ENCODE measurements at places on chromosomes 13 and 19. TPM values are rescaled to one million over a fixed set of nuclear protein-coding genes. Genes with fewer than 3 reads are reported as not detected.

Gene NACC1
- 27.9 TPM for total RNA-seq

Gene TEX26
- total RNA-seq, result not detected

Gene KCTD15
- 51.0 TPM for total RNA-seq

DNA sequence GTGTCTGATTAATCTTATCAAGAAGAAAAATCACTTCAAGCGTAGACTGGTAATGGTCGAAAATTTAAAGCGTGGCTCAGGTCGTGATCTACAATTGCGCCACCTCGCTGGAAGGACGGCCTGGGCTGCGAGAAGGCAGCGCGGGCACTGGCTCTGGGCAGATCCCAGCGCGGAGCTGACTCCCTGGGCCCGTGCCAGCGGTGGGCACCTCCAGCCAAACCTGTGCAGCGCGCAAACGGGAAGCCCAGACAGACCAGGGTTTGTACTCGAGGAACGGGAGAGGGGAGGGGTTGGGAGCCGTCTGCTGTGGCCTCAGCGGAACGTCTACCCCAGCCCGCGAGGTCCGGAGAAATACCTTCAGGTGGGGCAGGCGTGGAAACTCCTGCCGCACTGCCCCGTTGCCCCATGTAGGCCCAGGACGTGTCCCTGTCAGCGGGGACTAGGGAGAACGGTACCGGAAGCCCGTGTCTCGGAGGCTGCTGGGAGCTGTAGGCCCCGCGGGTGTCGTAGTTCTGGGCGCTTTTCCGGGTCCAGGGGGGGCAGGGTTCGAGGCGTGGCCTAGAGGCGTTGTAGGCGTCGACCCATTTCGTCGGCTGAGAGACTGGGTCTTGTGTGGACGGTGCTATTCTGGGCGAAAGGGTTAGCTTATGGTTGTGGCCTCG, 21.1 kb downstream of the ZNF274 start:
- DNase-seq, result no peak

DNA sequence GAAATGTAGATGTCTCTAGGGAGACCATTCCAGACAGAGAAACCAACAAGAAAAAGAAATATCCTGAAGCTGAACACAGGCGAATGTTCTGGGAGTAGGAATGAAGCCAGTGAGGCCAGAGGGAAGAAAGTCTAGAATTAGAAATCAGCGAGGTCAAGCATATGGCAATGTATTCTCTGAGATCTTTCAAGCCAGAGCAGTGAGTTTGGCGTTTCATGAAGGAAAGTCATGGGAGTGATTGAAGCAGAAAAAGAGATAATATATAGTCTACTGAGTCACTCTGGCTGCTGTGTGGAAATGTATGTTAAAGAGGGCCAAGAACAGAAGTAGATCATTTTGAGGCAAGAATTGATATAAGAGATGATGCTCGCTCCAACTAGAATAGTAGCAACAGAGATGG, 576.0 kb downstream of the PCDH17 start:
- no peak for DNase-seq

GRCh38 chr13:35891507-35892441, 239.4 kb downstream of the DCLK1 start:
- no peak for DNase-seq

- DNase-seq, result no peak
Observed at GRCh38 chr13:110133425-110134235, 173.3 kb downstream of the COL4A1 start.

GRCh38 chr19:50252111-50252886, 48.9 kb downstream of the MYH14 start:
- no peak for DNase-seq

- no peak for DNase-seq
Observed at GRCh38 chr13:54317722-54318121, 1289.1 kb downstream of the OLFM4 start.
